ENCODE measurements at places on chromosomes 3 and 15.
A peak's percentile ranks its signal among the peaks of the same experiment; 100 is the strongest.

- DNase-seq, result no peak
Measured at GRCh38 chr15:78626381-78626995, 5.7 kb upstream of the CHRNA3 start.

DNA sequence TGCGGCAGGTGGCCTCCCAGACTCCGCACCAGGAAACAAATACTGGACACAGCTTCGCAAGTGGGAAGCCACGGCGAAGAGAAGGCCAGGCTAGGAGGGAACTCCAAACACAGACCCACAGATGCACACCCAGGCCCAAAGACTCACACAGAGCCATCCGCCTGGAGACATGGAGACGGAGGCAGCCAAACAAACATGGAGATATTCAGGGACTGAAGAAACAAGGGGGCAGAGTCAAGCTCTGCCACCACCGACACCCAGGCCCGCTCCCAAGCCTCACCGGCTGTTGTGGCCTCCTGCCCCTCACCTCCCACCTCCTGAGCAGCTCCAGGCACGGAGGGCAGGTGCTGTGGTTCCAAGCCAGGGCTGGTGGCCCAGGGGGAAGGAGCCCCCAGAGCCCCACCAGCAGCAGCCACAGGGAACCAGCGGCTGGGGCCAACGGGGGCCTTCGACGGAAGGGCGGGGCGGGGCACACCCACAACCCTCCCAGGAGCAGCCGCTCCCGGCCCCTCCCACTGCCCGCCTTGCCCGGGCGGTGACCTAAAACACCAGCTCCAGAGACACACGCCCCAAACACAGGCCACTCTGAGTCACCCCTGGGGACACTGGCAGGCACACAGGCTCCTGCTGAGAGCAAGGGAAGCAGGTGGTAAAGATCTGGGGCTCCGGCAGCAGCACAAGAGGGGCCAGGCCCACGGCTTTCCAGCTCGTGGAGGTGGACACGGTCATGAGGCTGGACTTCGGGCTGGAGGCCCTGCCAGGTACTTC, 31.9 kb downstream of the TNK2 start:
- no peak for DNase-seq

GRCh38 chr3:30130391-30130790, 476.0 kb upstream of the TGFBR2 start:
- no peak for DNase-seq

- DNase-seq, result no peak
Measured at GRCh38 chr15:41866263-41866703, 27.6 kb downstream of the SPTBN5 start.

DNA sequence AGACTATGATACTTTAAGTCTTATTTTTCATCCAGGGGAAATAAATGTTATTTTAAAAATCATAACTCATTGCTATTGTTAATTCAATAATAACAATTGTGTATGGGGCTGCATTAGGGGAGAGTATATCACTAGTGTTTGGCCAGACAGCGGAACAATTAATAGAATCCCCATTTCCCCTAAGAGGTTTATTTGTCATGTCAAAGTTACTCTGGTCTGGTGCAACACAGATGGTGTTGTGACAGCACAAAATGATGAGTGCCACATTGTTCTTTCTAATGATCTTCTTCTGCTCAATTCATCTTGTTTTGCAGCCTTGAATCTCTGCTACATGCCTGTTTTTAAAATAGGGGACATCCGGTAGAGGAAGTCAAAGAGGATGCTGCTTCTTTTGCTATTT, 351.6 kb downstream of the NSUN3 start:
- no peak for DNase-seq

DNA sequence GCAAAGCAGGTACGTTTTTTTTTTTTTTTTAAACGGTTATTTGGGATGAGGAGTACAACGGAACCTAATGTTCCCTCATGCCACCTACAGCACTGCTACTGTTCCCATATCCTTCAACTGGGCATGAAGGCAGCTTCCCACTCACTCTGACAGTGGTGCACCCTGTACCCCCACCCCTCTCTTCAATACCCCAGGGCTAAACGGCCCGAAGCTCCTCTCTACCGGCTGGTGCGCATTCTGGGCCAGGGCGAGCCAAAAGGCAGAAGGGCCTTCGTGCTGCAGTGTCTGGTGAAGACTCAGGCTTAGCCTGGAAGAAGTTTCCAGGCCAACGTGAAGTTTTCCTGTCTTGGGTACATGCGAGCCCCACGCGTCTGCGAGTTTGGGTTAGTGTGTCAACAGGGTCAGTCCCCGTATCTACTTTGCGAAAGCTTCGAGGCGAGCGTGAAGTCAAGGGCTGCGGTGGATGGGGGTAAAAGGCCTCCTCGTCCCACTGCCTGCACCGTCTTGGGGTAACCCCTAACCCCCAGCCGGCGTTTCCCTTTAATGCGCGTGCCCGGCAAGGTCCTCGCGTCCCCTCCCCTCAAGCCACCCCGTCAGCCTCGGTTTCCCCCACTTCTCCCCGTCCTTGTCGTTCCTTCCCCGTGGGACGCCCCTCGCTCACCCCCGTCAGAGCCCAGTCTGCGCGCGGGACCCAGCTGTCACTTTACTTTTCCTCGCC, 765 bp upstream of the UBE2E2 start:
- no peak for DNase-seq

- DNase-seq, result no peak
Measured at GRCh38 chr15:81321667-81322066, 2.3 kb downstream of the STARD5 start.

- DNase-seq, result no peak
Measured at GRCh38 chr3:14539742-14540491, at the start of gene GRIP2. Gene GRIP2, minus strand, starts transcription at chr3:14540342. Its CDS starts 34 bp downstream, at chr3:14540308.

DNA sequence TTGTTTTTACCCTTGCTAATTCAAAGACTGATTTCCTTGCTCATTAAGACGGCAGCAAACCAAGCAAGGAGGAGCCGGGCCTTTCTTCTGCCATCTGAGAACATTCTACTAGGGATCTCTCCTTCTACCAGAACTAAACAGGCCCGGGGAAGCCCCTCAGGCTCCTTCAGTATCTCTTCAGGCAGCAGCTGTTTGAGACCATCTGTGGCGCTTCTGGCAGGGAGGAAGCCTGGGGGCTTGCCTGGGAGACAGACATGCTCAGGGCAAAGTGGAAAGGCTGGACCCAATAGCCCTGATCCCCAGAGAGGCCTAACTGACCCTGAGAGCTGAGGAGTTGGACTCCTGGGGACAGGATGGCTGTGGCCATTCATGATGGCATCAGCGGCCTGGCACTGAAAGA, 67.9 kb downstream of the FEM1B start:
- no peak for DNase-seq

DNA sequence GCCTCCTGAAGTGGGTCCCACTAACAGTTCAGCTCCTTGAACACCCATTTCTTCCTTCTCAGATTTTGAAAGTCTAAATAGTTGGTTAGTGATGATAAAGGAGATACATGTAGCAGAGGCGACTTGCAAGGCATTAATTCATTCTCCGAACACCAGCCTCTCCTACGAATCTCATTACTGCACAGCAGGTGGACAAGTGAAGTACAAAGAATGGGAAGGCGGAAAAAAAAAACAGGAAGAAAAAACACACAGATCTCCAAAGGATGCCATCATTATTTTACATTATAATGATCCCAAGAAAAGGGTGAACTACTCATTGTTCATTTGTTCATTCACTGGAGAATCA, 276.5 kb downstream of the MAGI1 start:
- no peak for DNase-seq

- DNase-seq, result no peak
Measured at GRCh38 chr15:73983211-73983727, 8.8 kb downstream of the STOML1 start.

- DNase-seq, result no peak
Measured at GRCh38 chr15:52392008-52392687, 96.5 kb upstream of the MYO5C start.

DNA sequence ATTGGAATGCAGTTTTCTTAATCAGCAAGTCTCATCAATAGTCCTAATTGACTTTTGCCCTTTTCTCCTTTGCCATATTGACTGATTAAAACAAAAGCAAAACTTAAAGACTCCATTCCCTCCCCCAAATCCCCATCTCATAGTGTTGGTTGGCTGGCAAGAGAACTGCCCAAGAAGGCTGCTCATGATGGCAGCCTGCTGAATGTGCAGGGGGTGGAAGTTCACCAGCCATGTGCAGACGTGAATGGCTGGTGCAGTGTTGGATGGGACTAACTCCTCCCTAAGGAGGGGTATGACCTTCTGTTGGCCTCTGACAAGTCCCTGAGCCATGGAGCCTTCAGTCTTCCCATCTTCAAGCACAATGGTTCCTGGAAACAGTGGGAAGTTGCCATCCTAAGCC, 7.0 kb downstream of the SMAD3 start:
- DNase-seq, result no peak

GRCh38 chr15:74301583-74302361, 65.6 kb downstream of the CCDC33 start:
- DNase-seq, result no peak

DNA sequence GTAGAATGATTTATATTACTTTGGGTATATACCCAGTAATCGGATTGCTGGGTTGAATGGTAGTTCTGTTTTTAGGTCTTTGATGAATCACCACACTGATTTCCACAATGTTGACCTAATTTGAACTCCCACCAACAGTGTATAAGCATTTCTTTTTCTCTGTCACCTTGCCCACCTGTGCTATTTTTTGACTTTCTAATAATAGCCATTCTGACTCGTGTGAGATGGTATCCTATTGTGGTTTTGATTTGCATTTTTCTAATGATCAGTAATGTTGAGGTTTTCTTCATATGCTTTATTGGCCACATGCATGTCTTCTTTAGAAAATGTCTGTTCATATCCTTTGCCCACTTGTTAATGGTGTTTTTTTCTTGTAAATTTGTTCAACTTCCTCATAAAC, 340.8 kb downstream of the PLOD2 start:
- DNase-seq, result no peak

DNA sequence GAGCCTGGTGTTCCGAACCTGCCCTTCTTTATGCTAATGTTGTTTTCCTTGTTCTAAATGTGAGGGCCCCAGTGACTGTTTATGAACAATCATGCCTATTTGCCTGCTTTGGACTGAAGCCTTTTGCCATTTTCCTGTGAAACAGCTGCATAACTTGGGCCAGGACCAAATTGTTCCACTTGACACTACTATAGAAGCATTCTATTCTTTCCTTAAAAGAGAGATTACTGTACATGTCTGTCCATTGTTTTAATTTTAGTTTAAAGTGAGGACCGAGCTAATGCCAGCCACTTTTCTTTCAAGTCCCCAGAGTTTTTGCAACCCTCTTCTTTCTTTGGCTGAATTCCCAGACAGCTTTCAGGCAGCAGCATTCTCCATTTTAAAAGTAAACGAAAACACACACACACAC, 980.3 kb downstream of the CADM2 start:
- DNase-seq, result no peak

DNA sequence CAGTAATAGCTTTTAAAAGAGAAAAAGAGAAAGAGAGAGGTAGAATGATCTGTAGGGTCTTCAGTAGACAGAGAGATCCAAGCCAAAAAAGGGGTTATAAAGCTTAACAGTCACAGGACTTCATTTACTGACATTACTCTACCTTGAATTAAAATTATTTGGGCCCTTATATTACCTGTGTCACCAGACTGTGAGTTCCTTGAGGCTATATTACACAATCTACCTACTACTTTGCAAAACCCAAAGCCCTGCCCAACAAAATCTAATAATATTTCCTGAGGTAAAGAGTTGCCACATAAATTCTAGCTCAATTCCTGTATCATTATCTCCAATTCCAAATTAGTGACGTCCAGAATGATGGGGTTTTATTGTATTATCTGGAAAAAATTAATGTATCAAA, 1.9 kb downstream of the UBR1 start:
- DNase-seq, result no peak

DNA sequence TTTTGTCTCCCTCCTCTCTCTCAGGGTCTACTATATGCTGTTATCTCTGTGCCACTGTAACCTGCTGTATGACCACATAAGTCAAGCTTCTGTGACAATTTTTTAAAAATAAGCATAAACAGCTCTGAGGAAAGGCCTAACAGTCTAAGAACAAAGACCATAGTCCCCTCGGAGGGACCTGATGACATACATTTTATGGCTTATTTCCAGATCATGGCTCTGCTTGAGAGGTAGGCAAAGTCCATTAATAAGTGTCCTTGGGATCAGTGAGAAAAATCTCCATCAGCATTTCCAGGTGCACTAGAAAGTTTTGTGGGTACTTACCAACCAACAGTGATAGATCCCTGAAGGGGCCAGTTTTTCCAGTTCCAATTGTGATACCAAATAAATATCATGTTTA, 123.8 kb downstream of the TNIK start:
- DNase-seq, result no peak

DNA sequence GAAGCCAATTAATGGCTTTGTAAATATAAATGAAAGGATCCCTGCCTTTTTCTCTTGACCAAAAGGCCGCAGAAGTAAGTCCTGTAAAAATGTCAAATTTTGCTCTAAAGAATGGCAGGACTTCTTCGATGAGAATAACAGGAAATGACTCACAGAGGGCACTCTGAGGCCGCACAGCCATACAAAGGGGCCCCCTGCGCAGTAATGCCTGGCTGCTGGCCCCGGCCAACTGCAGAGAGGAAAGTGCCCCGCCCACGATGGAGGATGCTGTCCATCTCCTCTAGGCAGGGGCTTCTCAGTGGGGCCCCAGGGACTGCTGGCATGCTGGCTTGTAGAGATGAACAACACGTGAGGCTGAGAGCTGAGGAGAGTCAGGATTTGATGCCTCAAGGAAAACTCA, 18.1 kb upstream of the SCN10A start:
- DNase-seq, result peak; percentile 27

- no peak for DNase-seq
Measured at GRCh38 chr3:123706871-123707270, 122.0 kb upstream of the HACD2 start.

DNA sequence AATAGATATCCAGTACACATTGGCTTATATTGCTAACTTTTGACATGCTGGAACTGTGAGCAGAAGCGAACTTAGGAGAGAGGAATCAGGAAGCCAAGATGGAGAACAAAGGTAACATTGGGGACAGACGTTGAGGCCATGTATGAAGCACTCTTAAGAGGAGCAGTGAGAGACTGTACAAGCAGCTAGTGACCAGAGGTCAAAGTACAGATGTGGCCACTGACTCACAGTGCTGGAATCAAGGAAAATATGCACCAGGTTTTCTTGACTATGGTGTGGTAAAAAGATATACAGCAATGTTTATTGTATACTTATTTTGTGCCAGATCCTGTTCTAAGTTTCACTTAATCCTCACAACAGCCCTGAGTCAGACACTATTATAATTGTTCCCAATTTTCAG, 2.0 kb upstream of the IL20RB start:
- DNase-seq, result no peak

DNA sequence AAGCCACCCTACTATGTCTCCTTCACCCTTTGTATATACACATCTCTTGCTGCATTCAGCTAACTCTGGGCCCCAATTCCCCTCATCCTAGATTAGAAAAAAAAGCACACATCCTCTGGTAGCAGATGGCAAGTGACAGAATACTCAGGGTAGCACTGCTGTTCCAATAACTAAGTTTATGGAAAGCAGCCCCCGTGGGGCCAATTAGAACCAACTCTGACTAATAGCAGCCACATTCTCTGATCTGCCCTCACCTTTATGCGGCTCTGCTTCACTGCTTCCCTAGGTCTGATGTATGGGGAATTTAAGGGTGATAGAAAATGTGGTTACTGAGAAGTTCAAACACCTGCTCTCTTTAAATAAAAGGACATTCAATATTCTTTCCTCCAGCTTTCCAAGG, 74.9 kb upstream of the SETMAR start:
- no peak for DNase-seq
